Tibial nerve (tissue), 4 donors: ENCODE measurements at places on chromosomes 12 and 14. TPM values are rescaled to one million over a fixed set of nuclear protein-coding genes. Genes with fewer than 3 reads are reported as not detected.

The P2RX2 gene
- not detected for total RNA-seq

The CCDC177 gene
- not detected for total RNA-seq

DNA sequence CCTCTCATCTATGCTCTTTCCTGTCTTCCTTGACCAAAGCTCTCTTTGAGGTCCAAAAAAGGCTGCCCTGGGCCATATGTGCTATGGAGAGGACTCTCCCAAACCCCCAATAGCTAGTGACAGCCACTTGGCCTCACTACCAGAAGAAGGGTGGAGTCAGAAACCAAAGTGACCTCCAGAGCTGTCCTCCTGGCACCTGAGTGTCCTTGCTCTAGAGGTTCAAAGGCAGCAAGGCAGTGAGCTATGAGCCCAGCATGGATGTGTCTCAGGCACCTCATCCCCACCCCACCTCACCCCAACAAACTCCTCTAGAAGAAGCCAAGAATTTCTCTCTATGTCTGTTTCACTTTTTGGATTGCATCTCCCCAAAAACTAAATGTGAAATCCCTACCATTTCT, 4.1 kb upstream of the AQP5 start:
- no peak overlapping the region for H3K27ac ChIP-seq
- no peak for DNase-seq
- H3K4me3 ChIP-seq, result no peak overlapping the region
- H3K36me3 ChIP-seq, result no peaks in the 10 kb centered on the region

DNA sequence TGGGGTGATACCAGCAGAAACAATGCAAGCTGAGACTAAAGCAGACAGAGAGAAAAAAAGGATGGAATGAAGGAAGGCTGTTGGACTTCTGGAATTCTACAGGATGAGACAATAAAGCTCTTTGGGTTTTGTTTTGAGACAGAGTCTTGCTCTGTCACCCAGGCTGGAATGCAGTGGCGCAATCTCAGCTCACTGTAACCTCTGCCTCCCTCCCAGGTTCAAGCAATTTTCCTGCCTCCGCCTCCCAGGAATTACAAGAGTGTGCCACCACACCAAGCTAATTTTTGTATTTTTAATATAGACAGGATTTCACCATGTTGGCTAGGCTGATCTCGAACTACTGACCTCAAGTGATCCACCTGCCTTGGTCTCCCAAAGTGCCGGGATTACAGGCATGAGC, 115.4 kb downstream of the EXOC5 start:
- no peak overlapping the region for H3K27ac ChIP-seq
- H3K4me3 ChIP-seq, result no peak overlapping the region
- H3K36me3 ChIP-seq, result no peaks in the 10 kb centered on the region
- no peaks in the 10 kb centered on the region for H3K4me1 ChIP-seq
- H3K27me3 ChIP-seq, result no peaks in the 10 kb centered on the region
- no peak for DNase-seq

The LRRIQ1 gene
- total RNA-seq, result 3.3 TPM

The TTC9 gene
- total RNA-seq, result 3.9 TPM

GRCh38 chr12:92369636-92370035, 224.0 kb upstream of the BTG1 start:
- H3K27me3 ChIP-seq, result no peaks in the 10 kb centered on the region
- H3K27ac ChIP-seq, result no peak overlapping the region
- H3K4me3 ChIP-seq, result no peak overlapping the region
- no peaks in the 10 kb centered on the region for H3K36me3 ChIP-seq

DNA sequence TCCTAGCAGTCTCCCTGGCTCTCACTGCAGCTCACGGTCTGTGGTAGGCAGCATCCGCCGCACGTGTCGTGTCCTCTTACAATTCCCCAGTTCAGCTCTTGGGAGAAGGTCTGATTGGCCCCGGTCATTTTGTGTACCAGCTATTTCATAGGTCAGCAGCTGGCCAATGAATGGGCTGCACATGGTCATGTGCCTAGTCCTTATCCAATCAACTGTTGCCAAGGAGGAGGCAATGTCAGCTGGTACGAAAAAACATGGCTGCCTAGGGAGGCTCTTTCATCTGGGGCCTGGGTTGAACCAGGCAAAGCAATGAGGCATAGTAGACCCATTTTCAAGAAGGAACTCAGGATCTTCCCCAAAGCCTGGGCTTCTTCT, 46.1 kb downstream of the RNFT2 start:
- no peaks in the 10 kb centered on the region for H3K4me1 ChIP-seq
- H3K36me3 ChIP-seq, result no peaks in the 10 kb centered on the region
- H3K4me3 ChIP-seq, result no peak overlapping the region
- DNase-seq, result no peak
